ENCODE measurements at places on chromosomes 16 and 17.

GRCh38 chr17:19386051-19386929 lies 700 bp downstream of the MFAP4 start:
- no peak for DNase-seq

DNA sequence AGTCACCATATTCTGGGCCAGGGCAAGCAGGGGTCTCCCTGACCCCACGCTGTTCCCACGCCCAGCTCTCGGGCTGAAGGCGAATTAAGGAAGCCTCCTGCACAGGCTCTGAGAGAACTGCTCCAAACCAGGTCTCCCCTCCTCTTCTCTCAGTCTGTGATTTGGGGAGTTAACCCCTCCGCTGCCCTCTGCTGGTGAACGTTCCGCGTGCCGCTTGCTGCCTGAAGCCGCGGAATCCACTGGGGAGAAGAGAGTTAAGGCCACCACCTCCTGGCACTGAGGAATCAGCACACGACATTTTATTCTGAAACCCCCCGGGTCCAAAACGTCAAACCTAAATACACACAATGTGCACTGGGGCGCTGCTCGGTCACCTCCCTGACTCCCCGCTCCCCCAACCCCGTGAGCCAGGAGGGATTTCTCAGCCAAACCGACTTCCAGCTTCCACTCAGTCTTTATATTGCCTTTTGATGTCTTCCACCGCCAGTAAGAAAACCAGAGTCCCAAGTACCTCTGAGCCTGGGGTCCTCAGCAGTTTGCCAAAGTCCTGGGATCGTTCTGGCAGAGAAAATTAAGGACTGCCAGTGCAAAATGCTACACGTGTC lies 54.4 kb upstream of the RCVRN start:
- peak; percentile 49 for DNase-seq

DNA sequence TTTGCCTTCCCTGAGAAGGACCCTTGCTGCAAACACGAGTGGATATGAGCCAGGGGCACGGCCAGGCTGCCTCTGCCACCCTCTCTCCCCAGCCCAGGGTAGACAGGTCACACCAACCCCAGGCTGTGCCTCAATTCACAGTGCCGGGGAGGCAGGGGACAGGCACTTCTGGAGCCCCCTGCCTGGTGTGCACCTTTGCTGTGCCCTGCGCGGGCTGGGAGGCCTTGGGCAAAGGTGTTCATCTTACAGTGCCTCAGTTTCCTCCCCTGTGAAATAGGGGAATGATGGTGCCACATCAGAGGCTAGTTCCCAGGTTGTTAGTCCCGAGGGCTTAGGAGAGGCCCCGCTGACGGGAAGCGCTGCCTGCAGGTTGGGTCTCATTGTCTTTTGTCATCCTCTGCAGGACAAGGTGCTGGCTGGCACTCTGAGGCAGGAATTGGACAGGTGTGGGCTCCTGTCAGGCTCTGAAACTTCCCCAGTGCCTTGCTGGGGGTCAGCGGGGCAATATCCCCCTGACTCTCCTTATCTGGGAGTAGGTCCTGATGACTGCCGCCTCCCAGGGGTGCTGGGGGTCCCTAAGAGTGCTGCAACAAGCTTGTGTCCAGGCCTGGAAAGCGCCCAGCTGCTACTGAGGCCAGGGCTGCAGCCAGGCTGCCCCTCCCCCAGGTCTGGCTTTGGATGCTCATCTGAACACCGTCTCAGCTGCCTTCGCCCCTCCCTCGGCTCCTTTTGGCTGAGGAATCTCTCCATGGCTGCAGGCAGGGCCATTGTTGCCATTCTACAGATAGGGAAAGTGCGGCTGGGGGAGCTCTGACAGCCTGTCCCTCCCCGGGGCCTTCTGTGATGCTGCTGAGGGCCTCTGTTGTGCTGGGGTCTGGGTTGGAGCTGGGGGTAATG lies 3.1 kb downstream of the PRSS21 start:
- no peak for DNase-seq

- no peak for DNase-seq
Measured at GRCh38 chr17:8128125-8128784, 4.3 kb upstream of the HES7 start.

DNA sequence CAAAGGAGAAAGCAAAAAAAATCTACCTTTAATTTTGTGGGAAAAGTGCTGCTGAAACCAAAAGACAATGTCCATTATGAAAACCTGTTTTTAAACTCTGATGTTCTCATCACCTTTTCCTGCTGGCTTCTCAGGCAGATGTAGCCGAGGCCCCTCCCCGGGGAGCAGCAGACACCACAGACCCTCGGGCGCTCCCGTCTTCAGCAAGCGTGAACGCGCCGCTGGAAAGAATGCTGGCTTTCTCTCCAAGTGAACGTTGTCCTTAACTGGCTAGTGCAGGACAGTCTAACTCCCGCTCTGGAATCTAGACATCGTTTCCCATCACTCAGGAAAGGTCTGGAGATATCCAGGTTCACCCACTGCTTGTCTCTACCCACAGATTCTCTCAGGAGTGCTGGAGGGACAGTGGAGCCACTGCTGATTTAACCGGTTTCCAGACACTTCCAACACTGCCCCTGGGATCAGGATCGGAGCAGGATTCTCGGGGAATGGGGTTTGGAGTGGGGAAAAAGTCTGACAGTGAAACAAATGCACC lies 211.2 kb downstream of the RBFOX3 start:
- DNase-seq = no peak

GRCh38 chr16:79026117-79026516 lies 574.4 kb downstream of the MAF start:
- DNase-seq = no peak

GRCh38 chr16:85445779-85446222 lies 167.3 kb upstream of the GSE1 start:
- DNase-seq = no peak

GRCh38 chr17:57599271-57600045 lies 145.6 kb downstream of the CCDC182 start:
- no peak for DNase-seq

DNA sequence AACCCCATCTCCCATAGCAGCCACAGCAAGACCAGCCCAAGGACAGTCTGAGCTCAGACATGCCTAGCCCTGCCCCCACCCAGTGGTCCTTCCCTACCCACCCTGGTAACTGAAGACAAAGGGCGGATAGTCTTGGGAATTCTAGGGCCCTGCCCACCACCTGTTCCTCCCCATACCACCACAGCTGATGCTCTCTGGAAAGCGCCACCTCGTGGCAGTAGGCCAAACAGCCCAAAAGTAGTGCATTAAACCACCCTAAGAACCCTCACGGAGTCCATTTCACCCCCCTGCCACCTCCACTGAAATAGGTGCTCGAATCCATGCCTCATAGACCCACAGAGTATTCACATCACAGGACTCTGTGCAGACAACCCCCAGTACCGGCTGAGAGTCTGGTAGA lies 1021.4 kb downstream of the CDH8 start:
- DNase-seq = no peak

DNA sequence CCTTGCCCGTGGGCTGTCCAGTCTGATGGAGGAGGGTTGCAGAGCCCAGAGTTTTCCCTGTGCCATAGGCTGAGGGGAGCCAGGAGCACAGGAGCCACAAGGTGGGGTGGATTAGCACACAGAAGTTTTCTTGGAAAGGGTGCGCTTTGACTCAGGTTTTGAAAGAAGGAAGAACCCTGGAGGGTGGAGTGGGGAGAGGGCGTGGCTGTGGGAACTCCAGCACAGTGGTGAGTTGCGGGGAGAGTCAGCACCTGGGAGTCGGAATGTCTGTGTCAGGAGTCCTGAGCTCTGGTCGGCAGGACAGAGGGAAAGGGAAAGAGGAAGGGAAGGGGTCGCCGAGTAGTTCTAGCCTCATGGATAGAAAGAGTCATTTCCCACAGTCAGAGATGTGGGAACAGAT lies 8.9 kb upstream of the KRT14 start:
- no peak for DNase-seq

DNA sequence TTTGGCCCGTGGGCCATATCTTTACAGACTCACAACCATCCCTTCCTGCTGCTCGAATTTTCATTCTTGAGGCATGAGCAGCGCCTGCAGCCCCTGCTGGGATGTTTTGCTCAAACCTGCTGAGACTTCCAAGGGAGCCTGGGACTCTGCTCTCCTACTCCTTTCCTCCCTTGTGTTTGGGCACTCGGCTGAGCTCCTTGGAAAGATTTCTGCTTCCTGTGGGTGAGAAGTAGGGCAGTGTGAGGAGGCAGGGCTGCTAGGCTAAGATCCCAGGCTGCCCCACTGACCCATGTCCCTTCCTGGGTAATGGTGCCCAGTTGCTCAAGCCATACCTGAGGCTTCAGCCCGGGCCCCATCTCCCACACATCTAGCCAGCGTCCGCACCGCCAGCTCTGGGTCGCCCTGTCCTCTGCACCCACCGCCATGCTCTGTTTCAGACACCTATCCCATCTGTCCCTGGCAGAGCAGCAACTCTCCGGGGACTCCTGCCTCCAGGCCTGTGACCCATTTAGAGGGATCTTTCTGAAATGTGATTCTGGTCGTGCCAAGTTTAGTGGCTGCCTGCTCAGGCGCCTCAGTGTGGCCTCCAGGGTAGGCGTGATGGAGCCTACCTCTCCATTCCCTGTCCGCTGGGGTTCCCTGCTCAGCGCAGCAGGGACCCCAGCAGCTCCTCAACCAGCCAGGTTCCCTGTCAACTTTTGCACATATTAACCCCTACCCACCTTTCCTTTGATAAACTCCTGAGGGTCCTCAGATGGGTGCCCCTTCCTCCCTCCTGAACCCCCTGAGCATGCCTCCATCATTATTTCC lies 190.1 kb downstream of the CCDC182 start:
- DNase-seq = no peak

- no peak for DNase-seq
Measured at GRCh38 chr17:73323409-73324159, 11.8 kb upstream of the CDC42EP4 start.

DNA sequence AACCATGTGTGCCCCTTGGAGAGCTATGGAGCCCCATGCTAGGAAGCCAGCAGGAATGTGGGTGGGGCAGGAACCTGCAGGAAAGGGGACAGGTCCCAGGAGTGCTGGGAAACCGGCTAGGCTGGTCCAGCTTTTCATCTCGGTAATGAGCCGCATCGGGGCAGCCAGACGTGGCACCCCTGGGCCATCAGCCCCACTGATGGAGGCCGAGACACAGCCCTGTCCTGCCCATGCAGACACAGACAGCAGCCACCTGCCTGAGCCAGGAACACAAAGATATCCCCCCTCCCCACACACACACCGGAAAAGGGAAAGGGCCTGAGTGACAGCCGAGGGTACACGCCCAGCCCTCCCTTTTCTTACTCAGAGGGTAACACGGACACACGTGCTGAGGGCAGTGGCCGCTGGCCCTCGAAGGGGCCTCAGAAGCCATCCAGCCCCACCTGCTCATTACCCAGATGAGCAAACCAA lies 18.1 kb downstream of the PPL start:
- DNase-seq = no peak

DNA sequence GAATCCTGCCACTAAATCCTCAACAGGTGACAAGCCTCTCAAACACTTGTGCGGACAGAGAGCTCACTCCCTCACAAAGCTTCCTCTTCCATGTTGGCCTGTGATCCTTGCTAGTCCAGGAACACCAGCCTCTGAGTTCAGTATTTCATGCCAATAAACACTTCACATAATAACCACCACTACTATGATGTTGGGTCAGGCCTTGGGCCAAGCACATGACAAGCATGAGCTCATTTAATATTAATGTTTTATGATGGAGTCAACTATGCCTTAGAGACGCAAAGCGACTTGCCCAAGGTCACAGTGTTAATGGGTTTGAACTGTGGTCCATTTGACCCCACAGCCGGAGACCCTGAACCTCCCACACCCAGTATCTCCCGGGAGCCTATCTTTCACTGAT lies 129.1 kb downstream of the GAS7 start:
- DNase-seq = no peak

GRCh38 chr17:19867079-19867328 lies 732 bp downstream of the ULK2 start:
- peak; percentile 17 for DNase-seq

DNA sequence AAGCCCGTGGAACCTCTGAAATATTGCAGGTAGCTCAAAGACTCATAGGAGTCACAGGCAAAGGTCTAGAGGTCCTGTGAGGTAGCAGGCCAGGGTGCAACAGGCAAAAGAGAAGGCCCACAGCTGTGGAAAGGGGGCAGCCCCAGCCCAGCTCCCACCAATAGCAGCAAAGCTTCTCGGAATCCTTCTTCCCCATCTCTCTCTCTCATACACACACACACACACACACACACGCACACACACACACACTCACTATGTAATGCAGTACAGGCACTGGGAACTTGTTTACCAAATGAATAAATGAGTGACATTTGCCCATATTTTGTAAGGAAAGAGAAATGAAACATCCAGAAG lies 16.8 kb upstream of the SUPT4H1 start:
- DNase-seq = no peak

GRCh38 chr16:24536671-24537070 lies 2.7 kb upstream of the RBBP6 start:
- no peak for DNase-seq

- DNase-seq = no peak
Measured at GRCh38 chr16:68369697-68370580, 59.1 kb downstream of the PRMT7 start.

- DNase-seq = no peak
Measured at GRCh38 chr17:27475981-27476895, 20.0 kb downstream of the KSR1 start.

GRCh38 chr16:30104492-30104891 lies 8.5 kb upstream of the YPEL3 start:
- DNase-seq = no peak

GRCh38 chr16:48641770-48642169 lies 31.8 kb upstream of the N4BP1 start:
- DNase-seq = no peak

GRCh38 chr17:37737971-37738370 lies 6.9 kb downstream of the HNF1B start:
- DNase-seq = no peak

DNA sequence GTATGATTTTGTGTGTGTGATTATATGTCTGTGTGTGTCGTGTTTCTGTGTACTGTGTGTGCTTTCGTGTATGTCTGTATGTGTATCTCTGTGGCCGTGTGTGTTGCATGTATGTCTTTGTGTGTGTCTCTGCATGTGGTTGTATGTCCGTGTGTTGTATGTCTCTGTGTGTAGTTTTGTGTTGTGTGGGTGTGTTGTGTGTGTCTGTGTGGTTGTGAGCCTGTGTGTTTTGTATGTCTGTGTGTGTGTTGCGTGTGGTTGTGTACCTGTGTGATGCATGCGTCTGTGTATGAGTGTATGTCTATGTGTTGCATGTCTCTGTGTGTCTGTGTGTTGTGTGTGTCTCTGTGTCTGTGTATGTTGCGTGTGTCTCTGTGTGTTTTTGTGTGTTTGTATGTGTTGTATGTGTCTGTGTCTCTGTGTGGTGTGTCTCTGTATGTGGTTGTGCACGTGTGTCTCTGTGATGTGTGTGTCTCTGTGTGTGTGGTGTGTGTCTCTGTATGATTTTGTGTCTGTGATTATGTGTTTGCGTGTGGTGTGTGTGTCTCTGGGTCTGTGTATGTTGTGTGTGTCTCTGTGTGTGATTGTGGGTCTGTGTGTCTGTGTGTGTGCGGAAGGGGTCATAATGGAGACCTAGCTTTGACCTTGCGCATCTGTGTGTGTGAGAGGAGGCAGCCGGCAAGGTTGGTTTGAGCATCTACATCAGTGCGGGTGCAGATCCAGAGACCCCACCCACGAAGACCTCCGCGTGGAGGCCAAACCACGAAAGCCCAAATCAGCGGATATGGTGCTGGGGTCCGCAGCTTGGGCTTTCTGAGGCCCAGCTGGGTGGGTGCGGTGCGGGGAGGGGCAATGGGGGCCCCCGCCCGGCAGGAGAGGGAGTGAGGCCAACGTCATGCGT lies 212.6 kb upstream of the GSE1 start:
- DNase-seq = no peak

- no peak for DNase-seq
Measured at GRCh38 chr17:65584604-65585521, 23.4 kb upstream of the AXIN2 start.

- DNase-seq = no peak
Measured at GRCh38 chr16:10332241-10332640, 53.6 kb upstream of the ATF7IP2 start.
